Amygdala (tissue), 56 donors: ENCODE measurements at places on chromosomes 3 and 15.

DNA sequence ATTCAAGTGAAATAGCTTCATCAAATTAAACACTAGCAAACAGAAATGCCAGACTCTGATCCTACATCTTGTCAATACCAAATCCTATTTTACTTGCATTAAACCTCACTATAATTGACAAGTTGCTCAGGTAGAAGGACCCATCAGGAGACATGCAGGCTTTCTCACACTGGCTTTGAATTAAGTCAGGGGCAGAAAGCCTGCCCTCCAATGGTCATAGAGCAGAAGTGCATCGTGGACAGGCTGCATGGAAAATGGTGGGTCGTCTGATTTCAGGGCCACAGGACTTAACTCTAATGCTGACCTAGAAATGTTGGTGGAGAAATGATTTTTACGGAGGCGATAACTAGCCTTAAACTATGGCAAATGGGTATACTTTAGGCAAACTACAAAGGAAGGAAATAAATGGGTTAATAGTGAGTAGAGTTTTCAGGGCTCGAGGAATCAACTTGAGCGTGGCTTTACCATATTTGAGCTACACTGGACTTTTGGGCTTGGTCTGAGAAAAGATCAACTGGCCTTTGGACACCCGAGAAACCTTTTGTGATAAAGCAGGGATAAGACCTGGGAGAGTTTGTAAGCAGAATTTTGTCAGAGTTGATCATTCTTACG is 283.9 kb downstream of the GRM7 start:
- no peak for DNase-seq

DNA sequence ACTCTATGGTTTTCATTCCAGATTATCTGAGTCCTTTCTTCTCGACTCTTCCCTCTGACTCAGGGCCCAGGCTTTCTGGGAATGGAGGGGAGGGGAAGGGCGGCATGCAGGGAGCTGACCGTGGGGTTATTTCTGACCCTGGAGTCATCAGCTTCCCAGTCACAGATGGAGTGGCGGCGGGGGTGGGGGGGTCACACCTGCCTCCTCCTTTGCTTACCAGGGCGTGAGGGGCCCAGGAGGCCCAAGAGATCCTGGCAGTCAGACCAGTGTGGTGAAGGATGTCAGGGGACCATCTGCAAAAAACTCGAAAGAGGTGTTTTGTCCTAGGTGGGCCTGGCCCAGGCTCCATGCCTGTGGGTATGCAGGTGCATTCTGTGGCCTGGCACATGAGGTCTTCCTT is 996 bp upstream of the XIRP1 start:
- DNase-seq = no peak

GRCh38 chr15:56816781-56817180 is 83.5 kb upstream of the ZNF280D start:
- DNase-seq = no peak

- DNase-seq = no peak
Observed at GRCh38 chr3:148789146-148789545, 38.5 kb upstream of the CPB1 start.

- no peak for DNase-seq
Observed at GRCh38 chr3:133835418-133835743, 29.8 kb downstream of the SRPRB start.

GRCh38 chr15:88617031-88617722 is 4.0 kb upstream of the AEN start:
- DNase-seq = no peak
